ENCODE measurements at places on chromosomes 2 and 18. TPM values are rescaled to one million over a fixed set of nuclear protein-coding genes. Genes with fewer than 3 reads are reported as not detected.

DNA sequence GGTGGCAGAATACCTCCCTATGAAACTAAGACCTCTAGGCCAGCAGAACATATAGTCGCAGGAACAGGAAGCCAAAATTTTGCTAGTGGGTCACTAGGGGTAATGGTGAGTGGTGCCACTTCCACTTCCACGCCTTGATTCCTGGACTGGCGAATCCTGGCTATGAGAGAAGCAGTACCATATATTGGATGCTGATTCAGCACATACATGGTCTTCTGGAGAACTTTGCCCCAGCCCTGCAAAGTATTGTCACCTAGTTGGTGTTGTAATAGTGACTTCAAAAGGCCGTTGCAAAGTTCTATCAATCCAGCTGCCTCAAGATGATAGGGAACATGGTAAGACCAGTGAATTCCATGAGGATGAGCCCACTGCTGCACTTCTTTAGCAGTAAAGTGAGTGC, 769.8 kb upstream of the GYPC start:
- H3K27me3 ChIP-seq = no peaks in the 10 kb centered on the region
- H3K4me3 ChIP-seq = no peak overlapping the region
- DNase-seq = no peak
- no peaks in the 10 kb centered on the region for H3K4me1 ChIP-seq

DNA sequence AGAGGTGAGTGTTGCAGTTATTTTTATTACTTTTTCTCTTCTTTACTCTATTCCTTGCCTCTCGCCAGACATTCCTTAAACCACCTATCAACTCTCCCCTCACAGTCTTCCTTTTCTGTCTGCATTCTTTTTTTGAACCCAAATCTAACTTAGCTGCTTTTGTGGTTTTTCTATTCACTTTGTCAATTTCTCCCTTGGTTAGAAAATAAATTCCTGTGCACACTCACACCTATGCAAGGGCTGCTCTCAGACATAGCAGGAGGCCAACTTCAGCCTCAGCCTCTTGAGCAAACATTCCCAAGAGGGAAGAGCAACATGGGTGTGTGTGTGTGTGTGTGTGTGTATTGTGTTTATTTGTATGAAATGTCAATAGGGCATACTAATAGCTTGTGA, 808.6 kb downstream of the RNF144A start:
- H3K36me3 ChIP-seq = no peaks in the 10 kb centered on the region
- H3K27ac ChIP-seq = no peak overlapping the region
- no peaks in the 10 kb centered on the region for H3K4me1 ChIP-seq
- no peak for DNase-seq
- H3K27me3 ChIP-seq = no peaks in the 10 kb centered on the region

- no peak overlapping the region for H3K4me3 ChIP-seq
- no peaks in the 10 kb centered on the region for H3K36me3 ChIP-seq
- no peak overlapping the region for H3K27ac ChIP-seq
- H3K4me1 ChIP-seq = no peaks in the 10 kb centered on the region
Observed at GRCh38 chr2:44997963-44998362, 11.3 kb downstream of the SIX2 start.

- DNase-seq = no peak
- no peaks in the 10 kb centered on the region for H3K27me3 ChIP-seq
- no peaks in the 10 kb centered on the region for H3K36me3 ChIP-seq
- no peak overlapping the region for H3K4me3 ChIP-seq
- peaks cover 13% of the 10 kb centered on the region for H3K4me1 ChIP-seq
Observed at GRCh38 chr2:107809835-107810234, 16.9 kb upstream of the RGPD4 start.

- H3K27ac ChIP-seq = no peak overlapping the region
- no peak for DNase-seq
- H3K36me3 ChIP-seq = no peaks in the 10 kb centered on the region
- no peaks in the 10 kb centered on the region for H3K27me3 ChIP-seq
Observed at GRCh38 chr2:199100326-199101110, 357.2 kb downstream of the SATB2 start.

DNA sequence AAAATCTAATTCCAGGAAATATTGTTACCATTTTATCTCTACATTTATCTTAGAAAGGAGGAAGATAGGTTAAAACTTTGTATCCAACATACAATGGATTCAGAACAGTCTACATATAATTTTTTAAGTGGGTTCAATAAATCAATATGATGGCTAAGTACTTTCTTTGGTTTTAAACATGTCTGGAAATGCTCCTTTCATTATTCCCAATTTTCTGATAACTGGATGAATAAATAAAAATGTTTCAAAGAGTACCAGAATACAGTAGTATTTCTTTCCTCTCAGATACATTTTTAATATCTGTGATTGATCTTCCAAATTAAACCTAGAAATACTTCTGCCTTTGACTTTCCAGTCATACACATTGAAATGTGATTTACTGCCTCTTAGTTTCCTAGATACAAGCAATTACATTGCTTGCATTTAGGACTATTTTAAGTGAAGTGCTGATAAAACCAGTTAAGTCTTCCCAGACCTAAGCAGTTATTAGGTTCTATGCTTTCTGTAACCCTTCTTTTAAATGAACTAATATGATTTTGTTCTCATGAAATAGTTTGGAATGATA, 283.5 kb downstream of the CCDC178 start:
- H3K27me3 ChIP-seq = no peaks in the 10 kb centered on the region
- no peak overlapping the region for H3K4me3 ChIP-seq
- no peaks in the 10 kb centered on the region for H3K36me3 ChIP-seq
- H3K4me1 ChIP-seq = no peaks in the 10 kb centered on the region
- H3K27ac ChIP-seq = no peak overlapping the region
- no peak for DNase-seq

DNA sequence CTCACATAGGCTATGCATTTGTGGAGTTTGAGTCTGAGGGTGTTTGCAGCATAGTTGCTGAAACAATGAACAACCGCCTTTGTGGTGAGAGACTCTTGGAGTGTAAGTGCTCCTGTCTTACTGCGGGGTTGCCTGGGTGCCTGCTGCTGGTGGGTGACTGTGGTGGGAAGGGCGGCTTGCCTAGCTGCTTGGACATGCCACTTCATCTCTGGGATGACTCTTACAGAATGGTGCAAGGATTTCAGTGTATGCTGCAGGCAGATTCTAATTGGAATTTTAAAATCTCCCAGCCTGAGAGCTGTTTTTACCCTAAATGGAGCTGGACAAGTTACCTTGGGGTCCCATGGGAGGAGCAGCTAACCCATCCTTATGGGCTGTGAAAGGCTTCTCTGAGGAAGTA, 50.1 kb downstream of the CYP27C1 start:
- H3K4me3 ChIP-seq = no peak overlapping the region
- no peaks in the 10 kb centered on the region for H3K36me3 ChIP-seq
- no peak for DNase-seq
- peak overlapping the region; percentile 26 for H3K27ac ChIP-seq

GRCh38 chr2:1017827-1018226, 67.2 kb downstream of the SNTG2 start:
- DNase-seq = no peak
- no peaks in the 10 kb centered on the region for H3K36me3 ChIP-seq
- H3K27ac ChIP-seq = no peak overlapping the region
- H3K27me3 ChIP-seq = no peaks in the 10 kb centered on the region
- H3K4me3 ChIP-seq = no peak overlapping the region

TEKT4 gene
- not detected for total RNA-seq

IL1A gene
- total RNA-seq = not detected
